ENCODE measurements at places on chromosomes 3 and 15. TPM values are rescaled to one million over a fixed set of nuclear protein-coding genes. Genes with fewer than 3 reads are reported as not detected.

GRCh38 chr3:146750196-146750595 is 145.1 kb upstream of the PLSCR5 start:
- no peak for DNase-seq

DNA sequence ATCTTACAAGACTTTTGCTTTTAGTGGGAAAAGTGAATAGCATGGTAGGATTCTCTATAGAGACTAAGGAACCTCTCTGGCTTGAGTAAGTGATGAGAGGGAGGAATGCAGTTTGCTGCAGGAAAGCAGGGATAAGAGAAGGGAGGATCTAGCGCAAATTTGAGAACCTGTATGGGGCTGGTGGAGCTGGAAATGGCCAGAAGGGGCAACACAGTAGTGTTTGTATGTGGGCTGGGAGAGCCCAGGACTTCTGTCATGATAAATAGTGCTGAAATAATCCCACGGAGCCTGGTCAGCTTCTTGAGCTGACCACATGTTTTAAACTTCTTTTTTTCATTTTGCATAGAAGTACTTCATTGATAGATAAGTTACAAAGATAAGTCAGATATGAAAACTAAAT is 11.2 kb upstream of the SHC4 start:
- DNase-seq, result no peak

Gene CHRD
- 11.3 TPM for total RNA-seq

- DNase-seq, result no peak
These were observed 22.6 kb downstream of the ISL2 start for GRCh38 chr15:76359152-76359551.

GRCh38 chr3:188125076-188125475 is 28.9 kb upstream of the LPP start:
- DNase-seq, result no peak

DNA sequence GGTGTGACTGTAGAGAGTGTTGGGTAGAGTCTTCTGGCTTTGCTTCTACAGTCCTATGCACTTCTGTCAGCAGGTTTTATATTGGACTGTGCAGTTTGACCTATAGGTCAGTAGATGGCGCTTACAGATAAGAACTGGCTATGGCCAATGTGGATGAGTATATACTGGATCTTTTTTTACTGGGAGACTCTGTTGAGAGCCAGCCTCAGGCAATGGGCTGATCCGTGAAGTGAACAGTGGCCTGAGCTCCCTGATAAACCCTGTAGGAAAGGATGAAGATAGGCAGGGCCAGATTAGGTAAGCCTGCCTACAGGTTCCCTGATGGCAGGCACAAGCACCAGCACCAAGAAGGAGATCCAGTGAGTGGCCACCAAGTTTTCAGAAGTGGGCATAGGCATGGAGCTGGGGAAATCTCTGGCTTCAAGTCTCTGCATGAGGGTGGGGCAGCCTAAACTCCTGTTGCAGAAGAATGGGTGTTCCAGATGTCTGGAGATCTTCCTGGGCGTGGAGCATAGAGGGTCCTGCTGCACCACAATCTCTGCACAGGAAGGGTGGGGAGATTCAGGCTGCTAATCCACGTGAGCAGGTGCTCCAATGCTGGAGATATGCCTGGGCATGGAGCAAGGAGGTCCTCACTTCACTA is 326.0 kb upstream of the SGO1 start:
- peak; percentile 39 for DNase-seq
